Activated CD4-positive, CD25-positive, alpha-beta regulatory T cell (primary cell): ENCODE measurements at places on chromosomes 11 and 22.

DNA sequence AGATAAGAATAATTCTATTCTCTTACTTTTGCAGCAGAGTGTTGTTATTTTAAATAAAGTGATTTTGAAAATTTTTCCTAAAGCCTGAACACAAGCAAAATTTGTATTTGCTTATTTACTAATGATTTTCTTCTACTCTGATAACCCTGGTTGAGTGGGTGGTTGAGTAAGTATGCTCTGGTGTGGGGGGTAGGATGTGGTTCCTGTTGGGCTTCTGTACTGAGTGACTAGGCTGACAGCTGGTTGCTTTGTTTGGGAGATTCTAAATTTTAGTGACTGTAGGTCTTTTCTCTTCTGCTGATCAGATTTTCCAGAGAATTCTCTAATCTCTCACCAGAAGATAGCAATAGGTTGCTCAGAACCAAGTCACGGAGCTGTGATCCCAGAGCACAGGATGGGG lies 61.6 kb downstream of the METTL15 start:
- no peak for DNase-seq

- no peak for DNase-seq
Measured at GRCh38 chr11:114942207-114942606, 263.9 kb downstream of the NXPE2 start.

DNA sequence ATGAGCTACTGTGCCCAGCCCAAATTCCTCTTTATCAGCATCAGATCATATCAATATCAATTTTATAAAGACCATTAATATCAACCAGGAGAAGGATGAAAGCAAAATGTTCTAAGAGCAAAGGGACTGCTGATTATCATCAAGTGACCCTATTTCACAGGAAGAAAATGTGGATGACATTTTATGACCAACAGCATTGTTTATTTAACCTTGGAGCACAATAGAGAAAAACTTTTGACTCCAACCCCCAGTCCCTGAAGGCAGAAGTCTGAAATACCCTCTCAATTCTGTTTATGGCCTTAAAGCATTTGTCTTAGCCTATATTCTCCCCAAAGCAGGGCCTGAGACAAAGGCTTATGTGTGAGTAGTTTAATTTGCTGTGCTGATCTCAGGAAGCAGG lies 11.3 kb upstream of the ALG8 start:
- DNase-seq = no peak

DNA sequence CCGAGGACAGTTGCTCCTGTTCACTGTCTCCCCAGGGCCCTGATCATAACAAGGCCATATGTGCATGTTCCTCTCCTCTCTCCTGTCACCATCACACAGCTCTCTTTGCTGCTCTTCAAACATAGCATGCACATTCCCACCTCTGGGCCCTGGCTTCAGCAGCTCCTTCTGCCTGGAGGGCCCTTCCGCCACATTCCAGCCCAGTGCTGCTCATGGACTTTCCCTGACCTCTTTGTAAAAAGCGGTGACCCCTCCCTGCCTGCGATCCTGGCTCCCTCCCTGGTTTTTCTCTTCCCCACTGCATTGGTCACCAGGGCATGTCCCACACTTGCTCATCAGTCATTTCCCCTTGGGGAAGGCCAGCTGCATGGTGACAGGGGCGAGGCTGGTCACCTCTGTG lies 98.2 kb downstream of the MYO18B start:
- DNase-seq = no peak

DNA sequence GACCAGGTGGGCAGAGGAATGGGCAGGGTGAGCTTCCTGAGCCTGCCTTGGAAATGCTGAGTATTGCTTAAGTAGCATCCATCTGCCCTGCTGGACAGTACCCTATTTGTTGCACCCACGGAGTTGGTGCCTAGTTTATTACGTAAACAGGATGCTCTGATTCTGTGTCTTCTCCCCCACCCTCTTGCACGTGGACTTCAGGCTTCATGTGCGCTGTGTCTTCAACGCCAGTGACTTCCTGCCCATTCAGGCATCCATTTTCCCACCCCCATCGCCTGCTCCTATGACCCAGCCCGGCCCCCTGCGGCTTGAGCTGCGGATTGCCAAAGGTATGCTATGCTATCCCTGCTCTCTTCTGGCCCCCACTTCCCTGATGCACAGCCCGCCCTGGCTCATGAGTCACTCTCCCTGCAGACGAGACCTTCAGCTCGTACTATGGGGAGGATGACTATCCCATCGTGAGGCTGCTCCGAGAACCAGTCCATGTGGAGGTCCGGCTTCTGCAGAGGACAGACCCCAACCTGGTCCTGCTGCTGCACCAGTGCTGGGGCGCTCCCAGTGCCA lies 5.7 kb downstream of the ZP1 start:
- DNase-seq = no peak

DNA sequence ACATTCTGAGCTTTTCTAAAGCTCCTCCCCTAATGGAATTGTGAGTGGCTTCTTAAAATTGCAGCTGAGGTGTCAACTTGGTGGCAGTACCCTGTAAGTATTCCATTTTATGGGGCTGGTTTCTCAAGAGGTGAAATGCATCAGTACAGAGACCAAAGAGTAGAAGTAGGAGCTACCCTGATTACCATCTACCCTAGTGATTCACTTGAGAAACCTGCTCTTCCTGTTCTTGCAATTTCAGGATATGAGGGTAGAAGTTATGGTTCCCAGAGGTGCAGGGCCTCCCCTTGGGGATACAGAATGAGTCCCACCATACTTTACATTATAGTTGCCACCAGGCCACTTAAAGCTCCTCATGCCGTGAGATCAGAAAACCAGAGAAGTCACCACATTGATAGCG lies 944.6 kb downstream of the OPCML start:
- DNase-seq = no peak

DNA sequence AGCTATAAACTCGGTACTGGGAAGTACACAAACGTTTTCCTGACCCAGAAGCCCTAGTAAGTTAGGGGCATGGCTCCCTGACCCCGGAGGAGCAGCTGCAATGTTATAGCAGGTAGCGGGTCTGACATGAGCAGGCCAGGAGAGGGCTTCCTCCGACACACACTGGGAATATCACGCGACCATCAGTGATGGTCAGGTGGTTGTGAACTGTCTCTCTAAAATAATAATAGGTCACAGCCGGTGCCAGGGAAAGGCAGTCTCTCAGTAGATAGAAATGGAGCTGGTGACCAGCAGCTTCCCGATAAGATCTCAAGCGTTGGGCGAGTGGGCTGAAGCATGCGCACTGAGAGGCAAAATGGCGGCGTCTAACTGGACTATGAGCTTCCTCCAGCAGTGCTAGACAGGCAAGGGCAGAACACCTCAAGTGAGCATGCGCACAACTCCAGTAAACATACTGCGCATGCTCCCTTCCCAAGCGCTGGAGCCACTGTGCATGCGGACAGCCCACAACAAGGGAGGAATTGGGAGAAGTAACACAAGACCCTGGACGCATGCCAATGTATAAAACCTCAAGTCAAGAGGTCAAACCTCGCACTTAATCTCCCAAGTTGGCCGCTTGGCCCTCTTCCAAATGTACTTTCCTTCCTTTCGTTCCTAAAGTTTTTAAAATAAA lies 22.3 kb upstream of the TESMIN start:
- DNase-seq = no peak

DNA sequence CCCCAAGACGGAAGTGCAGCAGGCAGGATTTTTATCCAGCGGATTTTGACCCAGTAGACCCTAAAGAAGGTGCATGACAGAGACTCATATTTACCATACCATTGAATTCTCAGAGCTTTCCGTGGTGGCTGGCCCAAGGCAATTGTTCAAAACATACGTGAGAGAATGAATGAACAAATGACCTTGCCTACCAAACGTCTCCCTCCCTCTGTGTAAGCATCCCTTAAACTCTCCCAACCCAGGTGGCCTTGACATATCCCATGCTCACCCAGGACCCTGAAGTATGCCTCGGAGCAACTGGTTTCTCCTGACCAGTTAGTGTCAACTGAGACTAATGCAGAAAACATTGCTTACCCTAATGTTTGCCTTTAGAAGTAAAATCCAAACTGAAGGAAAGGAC lies 154.9 kb downstream of the TEAD1 start:
- no peak for DNase-seq

DNA sequence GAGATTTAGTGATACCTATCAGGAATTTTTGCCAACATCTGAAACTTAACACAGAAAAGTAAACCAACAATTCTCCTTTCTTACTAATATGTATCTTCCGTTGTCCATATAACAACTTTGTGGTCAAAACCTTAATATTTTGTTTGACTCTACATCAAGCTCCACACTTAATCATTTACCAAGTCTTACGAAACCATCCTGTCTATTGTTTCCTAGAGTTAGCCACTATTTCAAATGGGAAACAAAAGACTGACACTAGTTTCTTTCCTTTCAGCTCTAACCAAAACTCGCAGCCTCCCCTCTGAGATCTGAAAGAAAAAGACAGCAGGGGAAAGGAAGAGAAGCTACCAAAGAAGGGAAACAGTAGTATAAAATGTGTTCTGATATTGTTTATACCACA lies 26.5 kb upstream of the PRDM10 start:
- DNase-seq = no peak

DNA sequence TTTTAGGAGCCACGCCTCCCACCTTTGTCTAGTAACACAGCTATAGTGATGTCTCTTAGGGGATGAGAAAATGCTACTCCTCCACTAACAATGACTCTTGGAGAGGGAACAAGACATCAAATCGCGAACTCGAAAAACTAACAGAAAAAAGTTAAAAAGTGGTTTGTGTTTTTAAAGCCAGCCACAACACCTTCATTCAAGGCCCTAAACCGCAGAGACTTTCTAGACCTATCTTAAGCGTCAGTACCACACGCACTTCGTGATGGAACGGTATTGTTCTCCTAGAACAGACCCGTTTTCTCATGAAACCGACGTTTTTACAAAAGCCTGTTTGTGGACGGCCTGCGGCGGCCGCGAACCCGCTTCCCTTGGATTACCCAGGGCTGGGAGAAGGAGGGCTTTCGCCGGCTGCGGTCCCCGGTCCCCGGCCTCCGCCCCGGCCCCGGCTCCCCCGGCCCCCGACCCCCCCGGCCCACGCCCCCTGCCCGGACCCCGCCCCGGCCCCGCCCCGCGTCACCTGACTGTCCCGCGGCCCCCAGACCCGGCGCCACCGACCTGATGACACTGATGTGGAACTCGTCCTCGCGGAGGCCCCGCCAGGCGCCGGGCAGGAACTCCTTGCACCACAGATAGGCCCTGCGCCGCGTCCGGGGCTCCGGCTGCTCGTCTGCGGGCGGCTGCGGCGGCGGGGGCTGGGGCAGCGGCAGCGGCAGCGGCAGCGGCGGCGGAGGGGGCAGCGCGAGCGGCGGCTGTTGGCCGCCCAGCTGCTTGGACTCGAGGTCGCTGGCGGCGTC lies 718 bp downstream of the CHKA start:
- DNase-seq = no peak

- peak; percentile 4 for DNase-seq
Measured at GRCh38 chr11:14300661-14301304, 58.2 kb downstream of the RRAS2 start.

GRCh38 chr11:74055938-74056337 lies 47.1 kb upstream of the UCP3 start:
- no peak for DNase-seq

DNA sequence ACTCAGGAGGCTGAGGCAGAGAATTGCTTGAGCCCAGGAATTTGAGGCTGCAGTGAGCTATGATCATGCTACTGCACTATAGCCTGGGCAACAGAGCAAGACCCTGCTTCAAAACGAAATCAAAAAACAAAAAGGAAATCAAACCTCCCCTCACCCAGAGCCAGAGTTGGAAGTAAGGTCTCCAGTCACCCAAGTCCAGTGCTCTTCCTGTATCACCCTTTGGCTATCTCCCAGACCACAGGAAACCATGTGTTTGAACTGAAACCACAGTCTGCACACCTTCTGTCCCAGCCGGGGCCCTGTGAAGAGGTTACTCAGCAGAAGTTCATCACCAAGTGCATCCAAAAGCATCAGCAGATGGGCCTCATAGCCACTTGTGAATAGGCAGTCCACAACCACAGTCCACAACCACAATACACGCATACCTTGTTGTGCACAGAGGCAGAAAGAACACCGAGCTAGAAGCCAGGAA lies 4.6 kb downstream of the MYH9 start:
- DNase-seq = no peak

DNA sequence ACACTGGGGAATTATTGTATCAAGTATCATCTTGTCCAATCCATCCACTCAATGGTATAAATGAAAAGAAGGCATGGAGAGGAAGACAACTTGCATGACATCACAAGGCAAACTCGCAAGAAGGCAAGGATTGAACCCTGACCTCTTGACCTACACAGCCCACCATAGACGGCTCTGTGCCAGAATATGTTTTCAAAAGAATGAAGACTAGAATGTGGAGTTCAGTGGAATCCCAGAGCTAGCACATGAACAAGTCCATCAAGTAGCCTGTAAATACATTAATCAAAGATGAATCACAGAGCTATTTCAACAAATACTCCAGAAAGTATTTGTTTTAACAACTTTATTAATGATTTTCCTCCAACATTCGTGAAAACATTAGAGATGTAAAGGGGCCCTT lies 189.7 kb downstream of the GUCY1A2 start:
- DNase-seq = no peak

GRCh38 chr11:121513807-121514206 lies 61.0 kb upstream of the SORL1-AS1 start:
- DNase-seq = no peak

DNA sequence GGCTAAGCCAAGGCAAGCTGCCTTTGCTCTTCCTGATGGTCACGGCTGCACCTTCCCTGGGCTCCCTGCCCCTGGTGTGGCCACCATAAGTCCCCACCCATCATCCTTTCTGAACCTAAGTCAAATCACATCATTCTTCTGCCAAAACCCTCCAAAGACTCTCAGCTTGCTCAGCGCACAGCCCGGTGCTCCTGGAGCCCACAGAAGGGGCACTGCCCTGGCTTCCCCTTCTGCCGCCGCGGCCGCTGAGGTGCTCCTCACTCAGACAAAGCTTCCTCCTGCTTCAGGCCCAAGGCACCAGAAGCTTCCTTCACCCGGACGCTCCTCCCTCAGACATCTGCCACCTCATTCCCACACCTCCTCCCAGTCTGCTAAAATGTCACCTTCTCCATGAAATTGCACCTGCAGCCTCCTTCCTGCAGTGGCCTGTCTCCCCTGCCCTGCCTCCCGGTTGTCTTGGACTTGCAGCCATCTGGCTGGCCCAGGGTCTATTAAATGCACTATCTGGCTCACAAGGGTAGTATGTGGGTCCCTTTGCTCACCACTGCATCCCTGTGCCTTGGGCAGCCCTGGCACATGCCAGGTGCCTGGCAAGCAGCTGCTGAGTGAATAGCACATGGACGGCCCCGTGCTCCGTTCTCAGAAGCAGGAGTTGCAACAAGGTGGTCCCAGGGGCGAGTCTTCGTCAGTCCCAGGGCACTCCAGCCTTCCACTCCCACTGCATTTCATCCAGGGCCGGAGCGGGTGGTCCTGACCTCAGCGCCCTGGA lies 108.2 kb downstream of the WNT7B start:
- DNase-seq = no peak
